ENCODE measurements at places on chromosomes 11 and 22.

DNA sequence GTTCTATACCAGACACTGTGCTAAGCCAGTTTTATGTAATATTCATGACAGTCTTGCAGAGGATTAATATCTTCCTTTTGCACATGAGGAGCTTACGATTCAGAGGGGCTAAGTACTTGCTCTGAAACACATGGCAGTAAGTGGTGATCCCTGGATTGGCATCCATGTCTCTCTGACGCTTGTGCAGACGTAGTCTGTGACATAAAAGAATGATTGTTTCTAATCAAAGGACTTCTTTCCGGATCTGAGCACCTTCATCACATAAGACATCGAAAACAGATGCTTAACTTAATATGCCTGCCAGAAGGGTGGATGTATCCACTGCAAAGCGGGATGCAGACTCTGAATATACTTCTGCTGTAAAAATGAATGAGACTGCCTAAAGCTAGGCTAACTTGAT, 74.8 kb downstream of the ARHGAP42 start:
- DNase-seq = no peak

DNA sequence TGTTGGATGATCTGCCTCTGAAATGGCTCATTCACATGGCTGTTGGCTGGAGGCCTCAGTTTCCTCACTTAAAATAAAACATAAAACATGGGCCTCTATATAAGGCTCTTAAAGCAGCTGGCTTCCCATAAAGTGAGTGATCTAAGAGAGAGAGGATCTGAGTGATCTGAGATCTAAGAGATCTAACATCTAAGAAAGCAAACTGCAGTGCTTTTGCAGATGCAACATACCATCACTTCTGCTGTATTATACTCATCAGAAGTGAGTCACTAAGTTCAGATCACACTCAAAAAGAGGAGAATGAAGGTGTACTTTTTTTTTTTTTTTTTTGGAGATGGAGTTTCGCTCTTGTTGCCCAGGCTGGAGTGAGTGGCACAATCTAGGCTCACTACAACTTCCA, 18.1 kb upstream of the HSPA8 start:
- no peak for DNase-seq

- DNase-seq = no peak
These were observed 682.8 kb downstream of the TBC1D22A start for GRCh38 chr22:47445212-47445611.

DNA sequence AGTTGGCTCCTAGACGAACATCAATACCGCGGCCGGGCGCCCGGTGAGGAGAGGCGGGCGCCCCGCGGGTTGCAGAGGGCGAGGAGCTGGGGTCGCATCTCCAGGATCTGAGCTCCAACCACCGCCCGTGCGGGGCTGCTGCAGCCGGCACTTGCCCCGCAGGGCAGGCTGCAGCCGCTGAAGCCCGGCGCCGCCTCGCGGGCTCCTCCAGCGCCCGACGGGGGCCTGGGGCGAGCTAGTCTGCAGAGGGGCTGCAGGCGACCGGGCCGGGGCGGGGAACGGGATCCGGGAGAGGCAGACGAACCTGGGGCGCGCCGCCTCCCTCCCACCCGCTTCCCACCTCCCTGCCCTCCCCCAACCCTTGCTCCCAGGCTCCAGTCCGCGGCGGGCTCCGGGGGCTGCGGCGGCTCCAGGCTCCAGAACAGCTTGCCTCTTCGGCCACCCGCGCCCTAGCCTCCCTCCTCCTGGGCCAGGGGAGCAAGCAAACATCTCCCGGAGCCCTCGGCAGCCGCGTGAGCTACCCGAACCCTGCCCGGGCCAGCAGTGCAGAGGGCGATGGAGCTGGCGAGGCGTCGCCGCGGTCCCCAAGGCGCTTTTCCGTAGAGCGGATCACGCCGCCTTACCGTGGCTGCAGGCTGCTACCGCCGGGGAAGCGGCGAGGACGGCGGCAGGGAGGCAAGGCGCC, 802 bp downstream of the TENM4 start:
- no peak for DNase-seq

DNA sequence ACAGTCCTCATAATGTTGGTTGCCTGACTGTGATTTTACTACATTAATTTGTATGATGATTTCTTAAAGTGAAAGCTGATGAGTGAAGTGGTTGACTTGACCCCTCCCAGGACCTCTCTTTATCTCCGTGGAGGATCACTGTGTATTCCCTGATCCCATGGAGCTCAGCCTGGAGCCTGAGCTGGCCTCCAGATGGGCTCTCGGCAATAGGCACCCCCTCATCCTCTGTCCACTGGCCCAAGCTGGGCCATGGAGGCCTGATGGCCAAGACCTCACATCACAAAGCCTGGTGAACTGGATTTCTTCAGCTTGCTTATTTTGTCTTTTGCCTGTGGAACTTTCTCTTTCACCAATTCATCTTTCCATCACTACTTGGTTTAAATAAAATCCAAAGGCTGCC, 75.2 kb downstream of the WNT11 start:
- DNase-seq = no peak
